ENCODE measurements at places on chromosomes 3 and 15. TPM values are rescaled to one million over a fixed set of nuclear protein-coding genes. Genes with fewer than 3 reads are reported as not detected.

CAMK1 gene
- total RNA-seq = 28.5 TPM

TRPM7 gene
- total RNA-seq = 40.2 TPM

ACTC1 gene
- total RNA-seq = not detected

DNA sequence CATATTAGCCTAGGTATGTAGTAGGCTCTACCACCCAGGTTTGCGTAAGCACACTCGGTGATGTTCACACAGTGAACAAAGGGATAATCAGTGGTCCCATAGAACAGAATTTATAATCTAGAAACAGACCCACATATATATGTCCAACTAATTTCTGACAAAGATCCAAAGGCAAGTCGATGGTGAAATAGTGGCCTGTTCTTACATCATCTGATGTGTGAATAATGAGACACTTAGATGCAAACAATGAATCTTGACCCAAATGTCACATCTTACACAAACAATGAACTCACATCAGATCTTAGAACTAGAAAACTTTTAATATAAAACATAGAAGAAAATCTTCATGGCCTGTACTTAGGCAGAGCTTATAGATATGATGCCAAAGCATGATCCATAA, 17.6 kb upstream of the TM2D3 start:
- no peak overlapping the region for H3K27ac ChIP-seq
- no peak for DNase-seq
- no peaks in the 10 kb centered on the region for H3K4me1 ChIP-seq
- H3K36me3 ChIP-seq = peaks cover 29% of the 10 kb centered on the region
- H3K4me3 ChIP-seq = no peak overlapping the region

DNA sequence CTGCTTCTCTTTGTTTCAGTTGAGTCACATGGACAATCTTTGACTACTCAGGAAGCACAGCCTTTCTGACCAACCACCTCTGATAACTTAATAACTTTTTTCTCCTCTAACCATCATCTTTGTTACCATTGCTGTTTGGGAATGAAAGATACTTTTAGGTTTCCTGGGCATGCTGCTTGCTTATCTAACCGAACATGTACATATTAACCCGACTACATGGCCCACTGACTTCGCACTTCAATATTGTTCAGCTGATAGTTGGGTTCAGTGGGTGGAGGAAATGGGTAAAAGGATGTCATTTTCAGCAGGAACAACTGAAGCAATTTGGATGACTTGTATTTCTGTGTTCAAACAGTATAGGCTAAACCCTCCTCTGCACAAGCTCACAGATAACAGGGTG, 214.3 kb downstream of the SQOR start:
- H3K27me3 ChIP-seq = no peaks in the 10 kb centered on the region
- no peak overlapping the region for H3K4me3 ChIP-seq
- no peak overlapping the region for H3K27ac ChIP-seq
- DNase-seq = no peak
- H3K36me3 ChIP-seq = no peaks in the 10 kb centered on the region

DNA sequence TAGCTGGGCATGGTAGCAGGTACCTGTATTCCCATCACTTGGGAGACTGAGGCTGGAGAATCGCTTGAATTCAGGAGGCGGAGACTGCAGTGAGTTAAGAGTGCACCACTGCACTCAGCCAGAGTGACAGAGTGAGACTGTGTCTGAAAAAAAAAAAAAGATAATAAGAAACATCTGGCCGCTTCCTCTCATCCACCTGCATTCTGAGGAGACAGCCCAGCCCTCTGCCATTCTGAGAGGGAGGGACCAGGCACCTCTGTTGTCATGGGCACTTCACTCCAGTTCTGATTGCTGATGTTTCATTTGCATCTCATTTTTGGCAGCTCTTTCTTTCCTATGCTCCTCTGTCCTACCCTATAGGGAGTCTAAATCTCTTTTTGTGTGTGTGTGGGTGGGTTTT, 36.4 kb upstream of the GSK3B start:
- no peak overlapping the region for H3K4me3 ChIP-seq
- DNase-seq = no peak
- no peaks in the 10 kb centered on the region for H3K4me1 ChIP-seq

GRCh38 chr3:45679805-45680204, 9.4 kb upstream of the SACM1L start:
- no peak for DNase-seq
- H3K36me3 ChIP-seq = peaks cover 30% of the 10 kb centered on the region
- no peaks in the 10 kb centered on the region for H3K27me3 ChIP-seq
- H3K4me1 ChIP-seq = peaks cover 24% of the 10 kb centered on the region
- peak overlapping the region; percentile 17 for H3K27ac ChIP-seq
- no peak overlapping the region for H3K4me3 ChIP-seq

DNA sequence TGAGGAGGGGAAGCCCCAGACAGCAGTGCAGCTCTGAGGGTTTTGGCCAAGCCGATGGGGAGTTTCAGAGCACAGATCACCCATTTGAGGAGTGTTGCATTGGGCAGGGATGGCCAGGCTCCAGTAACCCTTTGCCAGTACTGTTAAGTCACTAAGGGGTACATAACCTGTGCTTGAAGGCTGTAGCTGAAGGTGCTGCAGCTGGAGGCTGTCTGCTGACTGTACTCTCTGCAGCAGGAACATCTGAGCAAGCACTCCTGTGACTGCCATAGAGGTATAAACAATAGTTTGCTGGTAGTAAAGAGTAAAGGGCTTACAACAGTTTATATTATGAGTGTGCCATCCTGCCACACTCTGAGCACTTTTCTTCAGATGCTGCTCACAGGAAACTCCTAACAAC, 297.8 kb downstream of the EPHA3 start:
- no peaks in the 10 kb centered on the region for H3K36me3 ChIP-seq
- no peaks in the 10 kb centered on the region for H3K4me1 ChIP-seq
- no peak for DNase-seq
- H3K27ac ChIP-seq = no peak overlapping the region
- H3K4me3 ChIP-seq = no peak overlapping the region
- H3K27me3 ChIP-seq = no peaks in the 10 kb centered on the region

DNA sequence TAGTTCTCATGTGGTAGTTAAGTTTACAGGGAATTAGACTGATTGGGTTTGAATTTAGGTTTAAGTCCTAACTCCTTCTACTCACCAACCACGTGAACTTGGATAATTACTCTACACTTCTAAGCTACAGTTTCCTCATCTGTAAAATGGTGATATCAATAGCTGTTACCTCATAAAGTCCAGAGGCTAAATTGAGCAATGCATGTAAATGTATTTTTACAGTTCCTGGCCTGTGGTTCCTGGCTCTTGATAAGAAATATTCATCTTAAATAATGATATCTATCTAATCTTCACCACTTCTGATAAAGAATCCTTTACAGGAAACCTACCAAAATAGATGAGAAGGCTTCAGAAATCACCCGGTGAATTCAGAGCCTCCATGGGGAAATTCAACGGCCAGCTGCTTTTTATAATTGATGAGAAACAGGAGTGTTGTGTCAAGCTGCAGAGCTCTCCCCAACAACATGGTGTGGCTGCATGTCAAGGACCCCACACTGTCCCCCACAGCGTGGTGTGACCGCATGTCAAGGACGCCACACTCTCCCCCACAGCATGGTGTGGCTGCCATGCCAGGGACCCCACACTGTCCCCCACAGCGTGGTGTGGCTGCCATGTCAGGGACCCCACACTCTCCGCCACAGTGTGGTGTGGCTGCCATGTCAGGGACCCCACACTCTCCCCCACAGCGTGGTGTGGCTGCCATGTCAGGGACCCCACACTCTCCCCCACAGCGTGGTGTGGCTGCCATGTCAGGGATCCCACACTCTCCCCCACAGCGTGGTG, 80.8 kb upstream of the PEX5L start:
- no peaks in the 10 kb centered on the region for H3K27me3 ChIP-seq
- no peak overlapping the region for H3K27ac ChIP-seq
- DNase-seq = peak; percentile 29
- H3K36me3 ChIP-seq = no peaks in the 10 kb centered on the region
- no peak overlapping the region for H3K4me3 ChIP-seq
- H3K4me1 ChIP-seq = no peaks in the 10 kb centered on the region

All from upper lobe of left lung (tissue), 6 donors.